Fibroblast of villous mesenchyme (primary cell): ENCODE measurements at places on chromosomes 16 and 17. TPM values are rescaled to one million over a fixed set of nuclear protein-coding genes. Genes with fewer than 3 reads are reported as not detected.

GRCh38 chr16:58814348-58814801 lies 80.3 kb upstream of the GOT2 start:
- DNase-seq: peak; percentile 43

DNA sequence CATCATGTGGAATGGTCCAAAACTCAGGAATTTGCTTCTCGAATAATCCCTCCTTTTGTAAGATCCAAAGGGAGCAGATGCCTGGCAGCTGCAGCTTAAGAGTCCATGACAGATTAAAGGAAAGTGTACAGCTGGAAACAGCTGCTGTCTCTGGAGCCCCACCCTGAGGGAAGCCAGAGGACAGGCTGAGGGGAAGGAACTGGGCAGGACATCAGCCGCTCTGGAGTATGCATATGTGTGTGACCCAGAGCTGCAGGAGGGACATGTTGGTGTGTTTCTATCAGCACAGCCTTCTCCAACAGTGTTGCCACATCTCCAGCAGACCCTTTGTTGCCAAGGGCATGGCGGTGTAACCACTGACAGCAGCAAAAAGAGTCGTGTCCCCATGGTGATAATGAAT lies 46.2 kb downstream of the CYB561 start:
- DNase-seq: peak; percentile 69

- no peak for DNase-seq
These were observed 26.8 kb upstream of the ZNF629 start for GRCh38 chr16:30813821-30814189.

- no peak for DNase-seq
These were observed 19.9 kb downstream of the ERAL1 start for GRCh38 chr17:28874750-28875149.

DNA sequence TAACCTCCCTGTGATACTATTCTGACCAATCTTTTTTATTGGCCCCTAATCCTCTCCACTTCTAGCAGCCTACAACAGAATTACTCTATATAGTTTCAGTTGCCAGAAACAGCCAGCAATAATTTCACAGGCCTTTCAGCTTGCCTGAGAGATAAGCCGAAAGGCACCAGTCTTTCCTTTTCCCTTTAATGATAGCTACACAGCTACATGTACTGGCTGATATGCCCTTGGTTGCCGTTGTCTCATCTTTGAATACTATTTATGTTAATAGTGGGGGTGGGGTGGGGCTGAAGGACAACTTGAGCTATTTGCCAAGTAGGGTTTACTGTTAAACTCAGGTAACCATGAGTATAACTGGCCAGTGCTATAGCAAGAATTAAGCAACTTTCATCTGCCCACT lies 35.8 kb upstream of the RASL10B start:
- DNase-seq: no peak

- no peak for DNase-seq
These were observed 114.3 kb downstream of the WWOX start for GRCh38 chr16:78213751-78214150.

DNA sequence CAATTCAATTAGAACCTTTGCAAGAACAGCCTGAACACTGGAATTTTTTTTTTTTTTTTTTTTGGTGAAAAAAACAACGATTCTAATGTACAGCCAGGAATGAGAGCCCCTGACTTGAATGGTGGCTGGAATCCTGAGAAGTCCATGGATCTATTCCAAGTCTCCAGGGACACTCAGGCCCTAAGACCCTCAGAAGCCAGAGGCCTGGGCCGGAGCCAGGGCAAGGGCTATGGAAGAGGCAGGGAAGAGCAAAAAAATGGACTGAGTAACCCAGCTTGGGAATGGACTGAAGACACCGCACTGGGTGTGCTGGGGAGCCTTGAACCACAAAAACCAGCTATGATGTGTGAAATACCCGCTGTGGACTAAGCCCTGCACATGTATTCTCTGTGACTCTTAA lies 60.3 kb upstream of the LHX1 start:
- DNase-seq: no peak

- no peak for DNase-seq
These were observed 718 bp downstream of the SAT2 start for GRCh38 chr17:7626956-7627249.

DNA sequence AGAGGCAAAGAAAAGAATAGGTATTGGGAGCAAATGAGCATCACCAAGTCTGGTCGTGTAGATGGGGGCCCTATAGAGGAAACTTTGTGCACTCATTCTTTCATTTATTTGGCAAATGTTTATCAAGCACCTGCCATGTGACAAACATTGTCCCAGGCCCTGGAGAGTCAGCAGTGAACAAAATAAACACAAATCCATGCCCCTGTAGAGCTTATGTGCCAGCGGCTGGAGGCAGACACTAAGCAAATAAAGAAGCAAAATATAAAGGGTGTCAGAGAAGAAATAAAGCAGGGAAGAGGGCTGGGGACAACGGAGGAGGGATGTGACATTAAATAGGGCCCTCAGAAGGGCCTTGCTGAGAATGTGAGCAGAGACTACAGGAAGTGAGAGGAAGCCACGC lies 45.5 kb downstream of the KATNIP start:
- no peak for DNase-seq

DNA sequence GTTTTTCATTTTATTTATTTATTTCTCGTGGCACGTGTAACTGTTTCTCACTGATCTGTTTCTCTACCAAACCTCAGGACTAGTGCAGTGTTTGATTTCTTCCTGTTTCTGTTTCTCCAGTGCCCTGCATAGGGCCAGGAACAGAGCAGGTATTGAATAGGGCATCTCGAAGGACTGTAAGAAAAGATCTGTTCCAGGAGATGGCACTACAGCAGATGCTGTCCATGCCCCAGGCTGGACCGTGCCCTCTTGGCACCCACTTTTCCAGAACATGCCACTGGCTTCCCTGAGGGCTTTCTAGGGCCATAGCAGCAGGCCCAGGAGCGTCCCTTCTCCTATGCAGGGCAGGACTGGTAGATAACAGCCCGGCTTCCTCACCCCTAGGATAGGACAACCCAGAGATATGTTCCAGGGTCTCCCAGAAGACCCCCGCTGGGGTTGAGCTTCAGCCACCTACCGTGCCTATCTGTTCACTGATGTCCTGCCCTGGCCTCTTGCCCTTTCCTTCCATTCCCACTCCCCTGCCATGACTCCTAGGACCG lies 4.4 kb downstream of the SNX20 start:
- no peak for DNase-seq

- no peak for DNase-seq
These were observed 112.8 kb downstream of the ZNF778 start for GRCh38 chr16:89330177-89330856.

- no peak for DNase-seq
These were observed 5.7 kb upstream of the TVP23A start for GRCh38 chr16:10824111-10824893.

DNA sequence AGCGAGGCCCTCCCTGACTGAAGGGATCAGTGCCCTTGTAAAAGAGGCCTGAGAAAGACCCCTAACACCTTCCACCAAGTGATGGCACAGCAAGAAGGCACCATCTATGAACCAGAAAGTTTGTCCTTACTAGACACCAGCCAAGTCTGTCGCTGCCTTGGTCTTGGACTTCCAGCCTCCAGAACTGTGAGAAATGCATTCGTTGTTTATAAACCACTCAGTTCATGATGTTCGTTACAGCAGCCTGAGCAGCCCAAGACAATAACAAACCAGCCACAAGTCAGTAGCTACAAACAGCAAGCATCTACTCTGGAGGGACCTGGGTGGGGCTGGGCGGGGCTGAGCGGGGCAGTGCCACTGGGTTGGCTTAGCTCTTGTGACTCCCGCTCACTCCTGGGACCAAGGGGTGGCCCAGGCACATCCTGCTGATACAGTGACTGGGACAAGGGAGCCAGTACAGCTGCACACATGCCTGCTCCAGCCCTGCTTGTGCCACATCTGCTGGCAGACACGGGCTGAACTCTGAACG lies 234.9 kb downstream of the IRF8 start:
- DNase-seq: no peak

GRCh38 chr17:48513666-48514455 lies 16.9 kb downstream of the HOXB1 start:
- no peak for DNase-seq

GRCh38 chr16:898761-899682 lies 71.8 kb downstream of the LMF1 start:
- DNase-seq: no peak

GRCh38 chr16:57756424-57757325 lies 21.1 kb downstream of the KATNB1 start:
- DNase-seq: no peak

- DNase-seq: no peak
These were observed 1.1 kb upstream of the XYLT1 start for GRCh38 chr16:17471719-17472461.

- no peak for DNase-seq
These were observed 35.8 kb downstream of the CACNG3 start for GRCh38 chr16:24291932-24292331.

- DNase-seq: no peak
These were observed 33.9 kb downstream of the CHP2 start for GRCh38 chr16:23788685-23789084.

DNA sequence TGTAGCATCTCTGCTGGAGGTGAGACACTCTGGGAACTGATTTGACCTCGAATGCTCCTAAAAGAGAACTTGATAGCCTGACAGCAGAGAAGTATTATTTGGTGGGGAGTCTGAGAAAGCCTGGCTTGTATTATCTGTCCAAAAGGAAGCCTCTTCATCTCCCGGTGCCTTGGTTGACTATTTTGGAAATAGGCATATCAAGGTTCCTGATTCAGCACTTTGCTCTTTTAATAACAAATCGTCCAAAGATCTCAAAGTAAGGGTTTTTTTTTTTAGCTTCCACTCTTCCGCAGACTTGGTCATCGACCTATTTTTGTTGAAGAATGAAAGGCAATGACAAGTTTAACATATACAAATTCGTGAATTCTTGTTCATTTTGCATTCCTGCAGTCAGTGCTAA lies 14.8 kb downstream of the TMEM186 start:
- no peak for DNase-seq

- no peak for DNase-seq
These were observed 106.7 kb downstream of the STX8 start for GRCh38 chr17:9468937-9469336.

GRCh38 chr17:75996665-75997590 lies 3.7 kb upstream of the CDK3 start:
- DNase-seq: peak; percentile 58

E2F4 gene
- total RNA-seq: 64.1 and 75.1 TPM in 2 replicates

BAHCC1 gene
- total RNA-seq: 6.5 and 8.4 TPM in 2 replicates

TPSB2 gene
- total RNA-seq: not detected in 2 replicates

CCL15 gene
- not detected in 2 replicates for total RNA-seq

CLEC19A gene
- not detected in 2 replicates for total RNA-seq

NTN3 gene
- total RNA-seq: 0.43 and 0.64 TPM in 2 replicates

HAPSTR1 gene
- 86.8 and 87.0 TPM in 2 replicates for total RNA-seq

TMIGD1 gene
- total RNA-seq: not detected in 2 replicates

SLFN14 gene
- total RNA-seq: not detected in 2 replicates

TLCD3B gene
- 0.32 TPM in 1 of 2 replicates, not detected in the other for total RNA-seq

KRTAP1-1 gene
- not detected in 2 replicates for total RNA-seq
